ENCODE measurements at places on chromosomes 7 and 10.

- no peak for DNase-seq
Observed at GRCh38 chr7:39349452-39350123, 216.6 kb upstream of the YAE1 start.

DNA sequence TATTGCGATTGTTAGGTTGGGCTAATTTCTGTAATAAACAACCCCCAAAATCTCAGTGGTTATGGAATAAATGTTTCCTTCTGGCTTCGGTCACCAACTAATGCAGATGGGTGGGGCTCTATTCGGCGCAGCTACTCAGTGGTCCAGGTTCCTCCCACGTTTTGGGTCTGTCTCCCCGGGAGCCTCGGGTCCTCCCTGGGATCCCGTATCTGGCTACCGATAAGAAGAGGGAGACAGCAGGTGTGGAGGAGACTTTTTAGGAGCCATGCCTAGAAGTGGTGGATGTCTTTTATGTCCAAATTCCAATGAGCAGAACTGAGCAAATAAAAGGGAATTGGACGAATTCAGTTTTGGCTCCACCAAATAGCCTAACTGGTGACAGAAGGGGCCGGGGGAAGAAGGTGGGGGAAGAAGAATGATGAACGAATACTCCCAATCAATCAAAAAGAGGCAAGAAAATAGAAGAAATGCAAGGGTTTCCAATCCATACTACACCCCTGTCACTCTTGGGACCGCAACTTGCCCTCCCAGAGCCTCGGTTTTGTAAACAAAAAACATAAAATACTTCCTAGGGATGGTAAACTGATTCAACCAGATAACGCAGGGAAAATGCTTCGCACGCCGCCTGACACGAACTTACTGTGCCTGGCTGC is 498 bp upstream of the C10orf53 start:
- DNase-seq, result no peak

GRCh38 chr7:83541187-83541960 is 107.6 kb downstream of the SEMA3E start:
- no peak for DNase-seq

DNA sequence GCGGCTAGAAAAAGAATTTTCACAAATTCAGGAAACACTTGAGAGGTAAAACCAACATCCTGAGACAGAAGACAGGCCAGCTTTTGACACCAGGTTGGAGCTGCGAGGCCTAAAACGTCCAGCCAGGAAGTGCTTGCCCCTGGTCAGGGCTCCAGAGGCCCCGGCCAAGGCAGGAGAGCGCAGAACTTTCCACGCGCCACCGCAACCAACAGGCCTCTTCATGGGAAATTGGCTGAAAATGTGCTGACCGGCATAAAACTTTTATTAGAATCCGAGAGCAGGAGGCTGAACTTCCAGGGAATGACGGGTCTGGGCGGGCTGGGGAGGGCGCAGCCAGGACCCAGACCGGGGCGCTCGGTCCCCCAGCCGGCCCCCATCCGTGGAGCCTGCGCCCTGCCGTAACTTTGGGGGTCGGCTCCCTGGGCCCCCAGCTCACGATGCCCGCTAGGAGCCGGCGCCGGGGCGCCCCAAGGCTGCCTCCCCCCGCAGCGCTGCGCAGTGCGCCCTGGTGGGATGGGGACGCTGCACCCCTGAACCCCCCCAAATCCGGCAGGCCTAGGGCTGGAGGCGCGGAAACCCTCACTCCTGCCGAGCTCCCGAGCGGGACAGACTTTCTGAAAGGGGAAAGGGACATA is 414.0 kb upstream of the MKI67 start:
- DNase-seq, result no peak

- no peak for DNase-seq
Observed at GRCh38 chr7:55004579-55004978, 14.2 kb upstream of the EGFR start.

DNA sequence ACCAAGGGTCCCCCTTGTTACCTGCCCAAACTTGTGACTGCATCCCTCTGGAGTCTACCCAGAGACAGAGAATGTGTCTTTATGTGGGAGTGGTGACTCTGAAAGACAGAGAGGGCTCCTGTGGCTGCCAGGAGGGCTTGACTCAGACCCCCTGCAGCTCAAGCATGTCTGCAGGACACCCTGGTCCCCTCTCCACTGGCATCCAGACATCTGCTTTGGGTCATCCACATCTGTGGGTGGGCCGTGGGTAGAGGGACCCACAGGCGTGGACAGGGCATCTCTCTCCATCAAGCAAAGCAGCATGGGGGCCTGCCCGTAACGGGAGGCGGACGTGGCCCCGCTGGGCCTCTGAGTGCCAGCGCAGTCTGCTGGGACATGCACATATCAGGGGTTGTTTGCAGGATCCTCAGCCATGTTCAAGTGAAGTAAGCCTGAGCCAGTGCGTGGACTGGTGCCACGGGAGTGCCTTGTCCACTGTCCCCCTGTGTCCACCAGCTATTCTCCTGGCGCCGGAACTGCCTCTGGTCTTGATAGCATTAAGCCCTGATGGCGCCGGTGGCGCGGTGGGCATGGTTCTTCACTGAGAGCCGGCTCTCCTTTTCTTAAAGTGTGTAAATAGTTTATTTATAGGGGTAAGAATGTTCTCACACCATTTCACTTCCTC is 19.4 kb upstream of the SH2D4B start:
- DNase-seq, result no peak

All from stimulated activated CD4-positive, alpha-beta T cell treated with anti-CD3 and anti-CD28 coated beads, Interleukin-1b, Interleukin-23, amount 100 ng/mL, for 1 hour (primary cell).